ENCODE measurements at places on chromosomes 6 and 20.
A peak's percentile ranks its signal among the peaks of the same experiment; 100 is the strongest.

DNA sequence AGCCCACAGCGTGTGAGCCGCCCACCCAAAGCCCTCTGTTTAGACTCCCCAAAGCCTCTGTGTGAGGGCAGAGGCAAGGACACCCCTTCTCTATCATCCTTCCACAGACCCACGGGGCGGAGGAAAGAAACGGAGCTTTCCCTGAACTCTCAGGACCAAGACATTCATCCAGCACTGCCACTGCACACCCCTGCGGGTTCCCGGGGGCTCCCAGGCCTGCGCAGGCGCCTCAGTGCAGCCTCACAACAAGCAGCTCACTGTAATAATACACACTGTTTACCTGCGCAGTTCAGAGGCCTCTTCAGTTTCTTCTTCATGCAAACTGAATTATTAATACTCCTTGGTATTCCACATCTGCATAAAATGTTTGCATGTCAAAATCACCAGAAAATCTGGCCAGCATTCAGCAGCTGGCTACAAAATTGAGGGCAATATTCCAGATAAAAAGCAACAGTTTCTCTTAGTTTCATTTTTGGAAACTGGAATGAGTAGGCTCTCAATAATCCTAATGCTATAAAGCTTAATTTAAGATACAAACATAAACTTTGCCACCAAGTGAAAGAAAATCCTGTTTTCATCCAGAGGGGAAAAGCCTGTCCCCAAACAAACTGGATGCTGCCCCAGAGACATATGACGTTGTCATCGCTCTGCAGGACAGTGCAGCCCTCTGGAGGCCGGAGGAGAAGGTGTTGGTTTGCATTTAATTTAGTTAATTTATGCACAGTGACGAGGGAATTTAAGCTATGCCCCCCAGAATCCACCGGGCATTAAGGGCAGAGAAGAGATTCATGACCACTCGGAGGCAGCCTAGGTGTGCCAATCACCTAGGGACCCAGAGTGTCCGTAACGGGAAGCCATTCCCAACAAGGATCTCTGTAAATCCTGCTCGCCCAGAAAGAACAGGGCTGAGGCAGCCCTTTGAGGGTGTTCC, 45.3 kb downstream of the NINL start:
- peak; percentile 81 for DNase-seq

DNA sequence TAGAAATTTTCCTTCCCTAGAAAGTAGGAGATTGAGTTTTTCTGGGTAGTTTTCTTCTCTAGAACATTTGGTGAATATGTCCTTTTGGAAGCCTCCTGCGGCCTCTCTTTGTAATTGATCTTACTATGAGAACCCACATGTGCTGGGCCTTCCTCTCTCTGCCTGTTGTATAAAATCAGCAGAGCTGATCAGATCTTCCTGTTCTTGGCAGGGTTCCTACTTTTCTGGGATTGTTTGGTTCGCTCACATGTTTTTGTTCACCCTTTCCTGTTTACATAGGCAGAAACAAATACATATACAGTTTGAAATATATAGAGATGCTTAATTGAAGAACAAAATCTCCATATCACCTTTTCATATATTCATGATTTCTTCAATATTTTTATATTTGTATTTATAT, 57.8 kb downstream of the IL22RA2 start:
- no peak for DNase-seq

- DNase-seq: no peak
These were observed 14.9 kb downstream of the RIOK1 start for GRCh38 chr6:7404546-7404945.

DNA sequence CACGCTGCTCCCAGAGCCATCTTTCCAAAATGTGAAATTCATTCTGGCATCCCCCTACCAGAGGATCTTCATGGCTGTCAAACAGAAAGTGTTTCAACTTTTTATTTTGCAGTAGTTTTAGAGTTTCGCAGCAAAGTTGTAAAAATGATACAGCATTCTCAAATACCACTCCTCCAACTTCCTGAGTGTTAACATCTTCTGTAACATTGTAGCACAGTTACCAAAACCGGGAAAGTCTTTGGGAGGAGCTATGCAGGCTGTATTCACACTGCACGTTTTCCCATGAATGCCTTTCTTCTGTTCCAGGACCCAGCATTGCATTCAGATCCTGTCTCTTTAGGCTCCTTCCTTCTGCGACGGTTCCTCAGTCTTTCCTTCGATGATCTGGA, 30.1 kb downstream of the CDYL start:
- no peak for DNase-seq

DNA sequence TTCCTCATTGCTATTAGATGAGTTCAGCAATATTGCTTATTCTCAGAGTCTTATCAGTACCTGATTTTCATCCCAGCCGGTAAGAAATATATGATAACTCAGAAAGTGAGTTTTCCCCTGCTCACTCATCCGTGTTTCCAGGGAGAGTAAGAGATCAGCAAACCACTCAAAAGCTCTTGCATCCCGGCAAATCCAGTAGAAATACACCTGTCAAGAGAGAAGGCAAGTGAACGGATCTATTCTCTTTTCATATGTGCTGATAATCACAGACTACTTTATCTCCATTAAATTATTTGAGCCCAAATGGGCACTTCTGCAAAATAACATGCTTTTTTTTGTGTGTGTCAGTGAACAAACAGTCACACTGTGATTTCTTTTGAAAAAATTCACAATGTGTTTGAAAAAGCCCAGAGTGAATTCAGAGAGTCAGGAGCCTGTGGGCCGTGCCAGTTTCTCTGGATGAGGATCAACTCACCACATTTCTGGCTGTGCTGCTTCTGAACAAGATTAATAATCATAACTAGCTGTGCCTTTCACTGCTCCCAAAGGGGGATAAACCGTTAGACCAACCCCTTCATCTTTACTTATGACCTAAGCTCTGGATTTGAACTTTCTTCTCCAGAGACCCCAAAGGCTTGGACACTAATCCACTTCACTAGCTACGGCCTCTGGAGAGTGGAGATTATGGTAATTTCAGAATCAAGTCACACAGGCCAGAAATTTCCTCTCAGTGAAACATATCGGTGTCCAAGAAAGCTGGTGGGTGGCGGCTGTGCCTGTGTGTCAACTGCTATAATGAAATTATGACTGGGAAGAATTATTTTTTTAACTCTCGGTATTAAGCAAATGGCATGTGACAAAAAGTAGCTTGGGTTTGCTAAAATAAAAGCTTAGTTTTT, 44.2 kb downstream of the NOX3 start:
- DNase-seq: peak; percentile 15

- DNase-seq: no peak
These were observed 273.4 kb downstream of the TSHZ2 start for GRCh38 chr20:53245574-53245973.

- DNase-seq: no peak
These were observed 64.4 kb downstream of the TMEM170B start for GRCh38 chr6:11601776-11602605.

DNA sequence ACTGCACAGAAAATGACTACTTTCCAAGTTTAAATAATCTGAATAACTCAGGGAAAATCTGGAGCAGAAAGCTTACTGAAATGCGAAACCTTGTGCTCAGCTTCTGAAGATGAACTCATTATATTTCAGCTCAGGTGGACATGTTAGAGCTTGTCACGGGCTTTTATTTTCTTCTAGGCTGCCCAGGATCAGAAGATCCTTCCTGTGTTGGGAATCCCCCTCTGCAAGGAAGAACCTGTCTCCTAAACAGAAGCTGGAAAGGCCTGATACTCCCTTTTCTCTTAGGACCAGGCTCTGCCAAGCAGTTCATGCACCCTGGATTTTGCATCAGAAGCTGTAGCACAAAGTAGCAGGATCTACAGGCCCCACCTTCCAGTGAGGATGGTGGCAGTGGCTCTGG, 5.1 kb upstream of the SLC2A12 start:
- no peak for DNase-seq

GRCh38 chr6:137676888-137677287, 182.7 kb upstream of the OLIG3 start:
- DNase-seq: no peak

Data from cerebellum (tissue), 4 donors.